ENCODE measurements at places on chromosomes 1 and 21.

DNA sequence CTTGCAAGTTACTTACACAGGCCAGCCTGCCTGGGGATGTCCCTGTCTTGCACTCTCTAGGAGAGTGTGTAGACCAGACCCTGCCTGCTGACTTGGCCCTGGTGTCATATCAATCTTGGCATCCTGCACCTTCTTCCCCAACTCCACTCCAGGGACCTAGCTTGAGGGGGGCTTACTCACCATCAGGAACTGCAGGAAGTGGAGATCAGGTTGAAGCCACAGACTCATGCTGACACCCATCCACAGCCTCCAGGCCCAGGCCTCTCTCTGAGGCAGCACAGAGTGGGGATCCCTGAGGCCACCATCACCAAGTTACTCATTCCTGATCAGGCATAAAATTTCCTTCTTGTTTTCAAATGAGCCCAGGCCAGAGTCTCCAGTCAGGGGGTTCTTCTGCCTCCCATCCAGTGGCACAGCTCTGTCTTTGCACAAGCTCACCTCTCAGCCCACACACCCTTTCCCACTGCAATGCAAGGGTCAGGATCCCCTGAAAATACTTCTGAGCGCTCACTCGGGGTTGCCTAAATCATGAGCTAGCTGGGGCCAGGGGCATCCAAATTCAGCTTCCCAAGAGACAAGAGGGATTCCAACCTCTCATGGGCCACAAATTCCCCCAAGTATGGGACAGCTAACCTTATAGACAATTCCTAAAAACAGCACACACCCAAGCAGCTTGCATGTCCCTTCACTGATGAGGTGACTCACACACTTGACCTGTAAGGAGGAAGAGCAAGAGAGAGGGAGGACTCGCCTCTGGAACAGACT, 33.5 kb downstream of the CSMD2 start:
- DNase-seq: no peak

DNA sequence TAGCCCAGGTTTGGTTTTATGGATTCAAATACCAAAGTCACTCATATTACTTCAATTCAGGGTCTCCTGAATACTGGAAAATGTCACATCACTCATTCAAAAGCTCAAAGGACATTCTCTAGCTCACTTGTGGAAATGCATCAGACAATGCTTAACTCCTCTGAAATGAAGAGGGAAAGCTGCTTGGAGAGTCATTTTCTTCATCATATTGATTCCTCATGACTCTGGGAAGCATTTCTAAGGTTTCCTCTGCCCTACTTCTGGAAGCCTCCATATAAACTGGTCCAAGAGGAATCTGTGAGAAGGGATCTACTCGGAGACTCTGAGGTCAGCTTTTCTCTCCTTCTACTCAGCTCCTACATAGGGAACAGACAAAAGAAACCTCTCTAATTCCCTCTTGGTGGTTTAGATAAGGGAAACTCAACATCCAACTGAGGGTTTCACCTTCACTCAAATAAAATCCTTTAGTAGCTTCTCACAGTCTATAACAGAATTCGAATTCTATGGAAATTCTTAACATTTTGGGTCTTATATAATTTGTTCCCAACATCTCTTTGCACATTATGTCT, 36.4 kb upstream of the RBBP5 start:
- DNase-seq: no peak

- no peak for DNase-seq
These were observed 21.7 kb upstream of the CPLANE2 start for GRCh38 chr1:16258591-16259135.

DNA sequence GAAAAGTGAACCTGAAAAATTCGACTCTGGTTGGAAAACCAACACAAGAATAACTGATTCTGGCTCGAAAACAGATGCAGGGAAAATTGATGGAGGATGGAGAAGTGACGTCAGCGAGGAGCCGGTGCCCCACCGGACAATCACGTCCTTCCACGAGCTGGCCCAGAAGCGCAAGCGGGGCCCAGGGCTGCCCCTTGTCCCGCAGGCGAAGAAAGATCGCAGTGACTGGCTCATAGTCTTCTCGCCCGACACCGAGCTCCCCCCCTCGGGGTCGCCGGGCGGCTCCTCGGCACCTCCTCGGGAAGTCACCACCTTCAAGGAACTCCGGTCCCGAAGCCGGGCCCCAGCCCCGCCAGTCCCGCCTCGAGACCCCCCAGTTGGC, 1.9 kb downstream of the RUSC1 start:
- no peak for DNase-seq

DNA sequence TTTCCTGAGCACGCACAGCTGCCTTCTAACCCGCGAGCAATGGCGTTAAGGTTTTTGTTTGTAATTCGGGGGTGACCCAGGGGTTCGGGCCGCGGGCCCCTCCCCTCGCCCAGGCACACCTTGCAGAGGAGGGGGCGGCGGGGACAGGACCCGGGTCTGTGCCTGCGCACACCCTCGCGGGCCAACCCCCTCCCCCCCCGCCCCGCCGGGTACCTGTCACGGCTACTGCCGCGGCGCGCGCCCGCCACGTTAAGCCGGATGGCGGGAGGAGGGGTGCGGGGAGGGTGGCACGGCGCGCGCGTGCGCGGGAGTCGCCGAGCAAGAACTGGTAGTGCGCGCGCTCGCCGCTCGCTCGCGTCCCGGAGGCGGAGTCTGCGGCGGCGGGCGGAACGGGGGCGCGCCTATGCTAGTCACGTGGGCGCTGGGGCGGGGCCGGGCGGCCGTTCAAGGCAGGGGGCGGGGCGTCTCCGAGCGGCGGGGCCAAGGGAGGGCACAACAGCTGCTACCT, at the start of gene TPTE:
Gene TPTE, plus strand, starts transcription at position 493 of the 508 bp plus-strand sequence. CDS start 17,141 bp downstream, outside the sequence.
- no peak for DNase-seq

- no peak for DNase-seq
These were observed 1.5 kb downstream of the C1orf116 start for GRCh38 chr1:207031016-207031415.

- no peak for DNase-seq
These were observed 35.9 kb upstream of the CCDC27 start for GRCh38 chr1:3716351-3716750.

GRCh38 chr1:34470401-34470800, 284.4 kb upstream of the GJB5 start:
- DNase-seq: no peak

GRCh38 chr1:88973520-88974137, 18.8 kb downstream of the KYAT3 start:
- no peak for DNase-seq

GRCh38 chr21:38863291-38863690, 57.6 kb downstream of the ETS2 start:
- no peak for DNase-seq

- DNase-seq: no peak
These were observed 322.6 kb downstream of the SMYD3 start for GRCh38 chr1:246184503-246184902.

- DNase-seq: no peak
These were observed 99.1 kb upstream of the ARTN start for GRCh38 chr1:43834280-43835081.

DNA sequence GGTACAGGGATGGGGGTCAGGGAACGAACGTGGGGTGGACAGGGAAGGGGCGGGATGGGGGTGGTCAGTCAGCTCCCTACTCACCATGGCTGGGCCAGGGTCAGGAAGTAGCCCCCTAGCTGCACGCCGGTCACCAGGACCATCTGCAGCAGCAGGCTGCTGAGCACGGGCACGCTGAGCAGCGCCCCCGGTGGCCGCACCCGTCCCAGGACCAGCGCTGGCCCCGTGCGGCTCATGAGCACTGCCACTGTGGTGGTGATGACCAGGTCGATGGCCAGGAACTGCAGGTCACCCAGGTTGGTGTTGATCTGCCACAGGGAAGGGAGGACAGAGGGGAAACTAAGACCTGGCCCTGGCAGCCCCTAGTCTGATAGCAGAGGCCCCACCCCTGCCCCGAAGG, 6.5 kb upstream of the MFAP2 start:
- DNase-seq: no peak

GRCh38 chr1:92439291-92439690, 47.4 kb downstream of the GFI1 start:
- no peak for DNase-seq

DNA sequence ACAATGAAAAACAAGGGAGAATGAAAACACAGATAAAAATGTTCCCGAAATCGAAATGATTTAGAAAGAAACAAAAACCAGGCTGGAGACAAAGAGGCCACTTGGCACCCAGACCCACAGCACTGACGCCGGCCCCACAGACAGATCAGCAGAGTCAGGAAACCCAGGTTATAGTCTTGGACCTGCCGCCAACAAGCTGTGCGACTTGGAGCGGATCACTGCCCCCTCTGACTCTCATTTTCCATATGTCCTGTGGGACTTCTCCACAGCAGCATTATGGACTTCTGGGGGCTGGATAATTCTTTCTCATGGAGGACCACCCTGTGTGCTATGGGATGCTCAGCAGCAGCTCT, 72.4 kb downstream of the MATN1 start:
- no peak for DNase-seq

GRCh38 chr1:246279402-246279801, 227.7 kb downstream of the SMYD3 start:
- DNase-seq: no peak

DNA sequence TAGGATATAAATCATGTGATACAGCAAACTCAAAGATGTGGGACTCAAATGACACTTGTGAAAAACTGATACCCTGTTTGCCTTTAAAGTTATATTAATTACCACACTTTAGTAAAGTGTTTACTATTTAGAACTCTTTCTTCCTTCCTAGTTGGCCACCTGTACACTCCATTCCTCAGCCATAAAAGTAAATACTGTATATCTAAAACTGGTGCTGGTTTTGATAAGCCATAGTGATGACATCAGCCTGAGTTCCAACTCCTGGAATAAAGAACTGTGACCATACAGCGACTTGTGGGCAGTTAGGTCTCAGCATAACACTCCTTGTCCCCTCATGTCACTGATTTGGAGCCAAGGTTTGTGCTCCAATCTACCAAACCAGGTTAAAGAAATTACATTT, 2.8 kb downstream of the PTGER3 start:
- DNase-seq: no peak

GRCh38 chr1:90402893-90403849, 313.9 kb downstream of the BARHL2 start:
- no peak for DNase-seq

DNA sequence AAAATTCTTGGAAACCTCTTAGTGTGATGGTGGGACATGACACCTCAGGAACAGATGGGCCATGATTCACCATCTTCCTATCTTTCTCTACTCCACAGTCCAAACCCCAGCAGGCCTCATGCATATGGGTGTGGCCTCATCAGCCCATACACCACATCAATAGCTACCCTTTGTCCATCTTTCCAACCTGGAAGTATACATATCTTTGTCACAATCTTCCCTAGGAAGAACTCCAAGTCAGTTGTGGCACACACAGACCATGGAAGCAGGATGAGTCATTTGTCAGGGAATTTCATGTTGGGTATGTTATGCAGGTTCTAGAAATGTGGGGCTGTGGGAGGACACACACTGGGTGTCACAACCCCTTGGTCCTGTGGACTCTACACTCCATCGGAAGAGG, 30.5 kb upstream of the CLCA4 start:
- no peak for DNase-seq

- DNase-seq: no peak
These were observed 27.7 kb upstream of the SPOCD1 start for GRCh38 chr1:31843506-31843905.

GRCh38 chr1:154940213-154940560, 3.7 kb upstream of the PMVK start:
- no peak for DNase-seq

DNA sequence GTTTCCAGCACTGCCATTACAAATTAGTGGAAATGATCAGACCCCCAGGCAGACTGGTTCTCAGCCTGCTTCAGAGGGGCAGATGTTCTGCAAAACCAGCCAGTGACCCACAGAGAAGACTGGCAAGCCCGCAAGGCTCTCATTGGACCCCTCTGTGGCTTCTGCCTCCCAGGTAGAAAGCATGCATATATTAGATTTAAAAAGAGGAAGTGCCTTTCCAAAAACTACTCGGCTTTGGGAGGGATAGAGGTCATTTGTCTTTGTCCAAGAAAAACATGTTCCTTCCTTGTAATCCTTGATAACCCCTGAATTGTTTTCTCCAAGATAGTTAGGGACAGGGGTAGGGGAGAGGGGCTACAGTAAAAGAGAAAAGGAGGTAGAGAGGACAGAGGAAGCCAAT, 11.8 kb downstream of the HIVEP3 start:
- no peak for DNase-seq

DNA sequence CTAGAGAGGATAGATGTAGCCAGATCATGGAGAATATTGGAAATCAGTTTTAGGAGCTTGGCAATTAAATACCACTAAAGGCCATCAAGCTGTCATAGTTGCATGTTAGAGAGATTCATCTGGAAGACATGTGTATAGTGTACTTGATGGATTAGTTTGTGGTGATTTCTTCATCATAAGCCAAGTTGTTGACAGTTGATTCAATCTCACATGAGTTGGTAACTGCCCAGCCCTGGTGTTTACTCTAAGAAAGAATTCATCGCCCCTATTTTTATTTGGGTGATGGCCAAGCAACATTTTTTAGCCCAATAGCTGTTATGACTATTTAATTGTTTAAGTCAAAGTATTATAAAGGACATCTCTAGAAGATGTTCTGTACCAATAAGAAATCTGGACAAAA, 737.6 kb downstream of the PLA2G4A start:
- no peak for DNase-seq

- DNase-seq: no peak
These were observed 8.0 kb downstream of the COG2 start for GRCh38 chr1:230650300-230650699.

- DNase-seq: no peak
These were observed 43.8 kb upstream of the PRRX1 start for GRCh38 chr1:170620164-170620563.

DNA sequence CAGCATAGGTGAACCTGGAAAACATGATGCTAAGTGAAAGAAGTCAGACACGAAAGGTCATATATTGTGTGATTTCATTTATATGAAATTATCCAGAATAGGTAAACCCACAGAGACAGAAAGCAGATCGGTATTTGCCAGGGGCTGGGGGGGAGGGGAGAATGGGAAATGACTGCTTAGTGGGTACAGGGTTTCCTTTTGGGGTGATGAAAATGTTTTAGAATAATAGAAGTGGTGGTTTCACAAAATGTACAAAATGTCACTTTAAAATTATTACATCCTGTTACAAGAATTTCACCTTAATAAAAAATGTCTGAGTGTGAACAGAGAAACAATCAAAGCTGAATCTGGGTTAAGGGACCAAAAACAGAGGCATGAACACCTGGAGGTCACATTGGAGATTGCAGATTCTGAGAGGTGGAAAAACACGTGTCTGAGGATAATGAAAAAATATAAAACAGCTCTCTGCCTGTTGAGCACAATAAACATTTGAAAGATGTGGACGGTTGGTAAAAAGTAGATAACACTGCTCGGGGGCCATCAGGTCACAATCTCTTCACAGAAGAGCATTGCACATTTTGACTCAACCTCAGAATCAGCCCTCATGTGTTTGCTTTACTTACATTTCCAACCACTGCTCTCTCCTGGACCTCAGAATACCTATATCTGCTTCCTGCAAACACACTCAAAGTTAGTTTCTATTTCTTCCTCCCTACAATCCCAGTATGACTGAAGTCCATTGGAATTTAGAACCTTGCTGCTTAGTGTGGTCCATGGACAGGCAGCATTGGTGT, 3.2 kb downstream of the SLAMF6 start:
- no peak for DNase-seq

GRCh38 chr1:185237661-185238060, 79.4 kb downstream of the IVNS1ABP start:
- no peak for DNase-seq
